Stimulated activated CD4-positive, alpha-beta T cell treated with anti-CD3 and anti-CD28 coated beads, TNF-alpha, amount 100 ng/mL, for 24 hours (primary cell): ENCODE measurements at places on chromosomes 7 and 10.

DNA sequence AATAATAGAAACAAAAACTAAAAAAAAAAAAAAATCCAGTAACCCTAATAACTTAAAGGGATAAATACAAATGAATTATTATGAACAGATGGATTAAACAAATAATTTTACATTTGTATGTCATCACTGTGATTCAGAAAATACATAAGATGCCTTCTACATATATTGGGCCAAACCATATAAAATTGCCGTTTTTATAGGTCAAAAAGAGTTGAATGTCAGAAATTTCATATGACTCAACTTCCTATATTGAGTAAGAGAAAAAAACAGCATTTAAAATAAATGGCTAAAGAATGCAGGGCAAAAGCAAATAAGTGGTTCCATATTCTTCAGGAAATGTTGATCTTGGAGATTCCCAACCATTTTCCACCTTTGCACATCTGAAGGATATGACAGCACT, 9.4 kb downstream of the SLC35B4 start:
- DNase-seq, result no peak

GRCh38 chr7:98994046-98994944, 116.0 kb downstream of the TRRAP start:
- no peak for DNase-seq

GRCh38 chr7:87231258-87231657, 11.7 kb upstream of the TMEM243 start:
- no peak for DNase-seq

DNA sequence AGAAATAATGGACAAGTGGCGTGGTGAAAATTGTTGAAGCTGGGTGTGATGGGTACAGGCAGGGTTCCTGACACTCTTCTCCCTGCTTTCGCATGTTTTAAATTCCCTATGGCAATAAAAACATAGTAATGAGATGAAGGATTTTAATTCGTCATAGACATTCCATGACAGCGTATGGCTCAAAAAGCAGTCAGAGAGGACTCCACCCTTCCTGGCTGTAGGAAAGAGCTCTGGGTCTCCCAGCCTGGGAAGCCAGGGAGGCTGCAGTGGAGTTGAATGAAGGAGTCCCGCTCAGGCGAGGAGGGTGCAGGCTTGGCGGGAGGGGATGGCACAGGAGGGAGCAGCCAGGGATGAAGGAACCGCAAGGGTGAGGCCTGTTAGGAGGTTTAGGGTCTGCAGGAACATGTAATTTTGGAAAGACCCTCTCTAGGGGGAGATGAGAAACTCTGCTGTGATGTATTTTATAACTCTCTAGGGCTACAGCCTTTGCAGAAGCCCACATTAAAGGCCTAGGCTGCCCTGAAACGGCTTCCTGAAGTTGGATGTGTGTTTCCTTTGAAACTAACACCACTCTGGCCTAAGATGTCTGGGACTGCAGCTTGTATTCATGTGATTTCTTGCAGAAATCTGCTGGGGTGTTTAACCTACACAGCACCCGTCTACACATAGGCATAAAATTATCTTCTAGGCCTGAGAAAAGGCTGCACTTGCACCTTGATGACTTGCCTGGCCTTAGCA, 7.6 kb upstream of the LARP4B start:
- DNase-seq, result no peak

DNA sequence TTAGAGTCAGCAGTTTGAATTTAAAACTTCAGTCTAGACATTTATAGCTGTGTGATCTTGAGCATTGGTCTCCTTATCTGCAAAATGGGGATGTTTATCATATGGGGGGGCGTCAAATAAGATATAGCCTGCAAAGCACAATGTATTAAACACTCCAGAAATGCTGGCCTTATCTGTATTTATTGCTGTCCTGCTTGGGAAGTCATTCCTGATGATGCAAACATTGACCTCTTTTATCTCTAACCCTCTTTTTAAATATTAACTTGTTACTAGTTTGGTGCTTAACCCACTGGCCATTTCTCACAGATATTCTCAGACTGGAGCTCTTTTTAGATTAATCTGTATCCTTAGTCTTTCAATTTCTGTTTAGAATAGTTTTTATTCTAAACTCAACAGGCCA, 13.2 kb downstream of the MRPS33 start:
- no peak for DNase-seq
